Fibroblast of lung (primary cell): ENCODE measurements at places on chromosomes 7 and 10.

GRCh38 chr10:69230128-69230527 lies 10.0 kb downstream of the HKDC1 start:
- no peak for DNase-seq

- DNase-seq: peak; percentile 96
These were observed 56.6 kb downstream of the PARD3 start for GRCh38 chr10:34758447-34758996.

- DNase-seq: no peak
These were observed 305.4 kb downstream of the CSTF2T start for GRCh38 chr10:51394039-51394438.

DNA sequence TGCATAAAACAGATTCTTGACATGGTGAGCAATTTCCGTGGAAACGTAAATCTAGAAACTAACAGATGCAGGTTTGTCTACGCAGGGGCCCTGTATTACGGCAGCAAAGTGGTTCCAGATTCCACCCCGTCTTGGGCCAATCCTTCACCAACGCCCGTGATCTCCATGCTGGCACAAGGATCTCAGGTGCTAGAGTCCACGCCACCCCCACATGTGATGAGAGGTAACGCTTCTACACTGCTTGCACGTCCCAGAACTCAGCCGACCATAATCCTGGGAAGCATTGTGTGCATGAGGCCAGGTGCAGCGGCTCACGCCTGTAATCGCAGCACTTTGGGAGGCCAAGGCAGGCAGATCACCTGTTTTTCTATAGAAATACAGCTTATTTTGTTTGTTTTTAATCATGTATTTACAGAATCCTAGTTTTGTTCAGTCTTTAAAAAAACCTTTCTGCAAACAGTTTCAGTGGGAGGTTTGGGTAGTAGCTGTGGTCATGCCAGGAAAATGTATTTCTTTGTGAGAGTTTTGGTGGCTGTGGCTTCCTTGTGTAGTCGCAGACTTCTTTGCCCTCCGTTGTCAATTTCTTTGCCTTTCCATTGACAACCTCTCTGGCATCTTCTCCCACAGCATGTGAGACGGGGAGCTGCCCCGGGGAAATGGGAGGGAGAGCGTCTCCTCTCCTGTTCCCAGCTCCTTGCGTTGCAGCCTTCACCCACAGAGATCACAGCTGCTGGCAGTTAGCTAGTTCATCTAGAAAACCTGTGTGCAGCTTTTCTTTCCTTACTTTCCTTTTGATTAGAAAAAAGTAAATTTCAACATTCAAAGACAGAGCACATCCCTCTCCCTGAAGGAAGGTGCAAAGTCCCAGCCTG lies 35.7 kb downstream of the ITIH2 start:
- DNase-seq: no peak

DNA sequence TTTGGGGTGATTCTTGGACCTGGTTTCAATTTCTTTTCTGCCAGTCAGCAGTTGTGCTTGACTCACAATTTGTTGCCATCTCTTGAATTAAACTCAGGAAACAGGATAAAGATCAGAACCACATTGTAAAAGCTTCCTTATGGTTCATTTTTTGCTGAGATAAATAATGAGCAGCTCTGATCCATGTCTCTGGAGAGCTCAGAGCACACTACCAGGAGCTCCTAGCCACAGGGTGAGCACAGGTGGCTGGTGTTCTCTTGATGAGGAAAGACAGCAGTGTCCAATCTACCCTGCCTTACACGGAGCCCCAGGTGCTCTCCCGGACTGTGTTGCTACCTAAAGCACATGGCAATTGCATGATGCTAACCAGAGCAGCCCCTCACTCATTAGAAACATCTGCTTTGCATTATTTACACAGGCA lies 17.2 kb upstream of the FAM170B start:
- no peak for DNase-seq

- DNase-seq: peak; percentile 26
These were observed 174.8 kb downstream of the DKK1 start for GRCh38 chr10:52488606-52489485.

- peak; percentile 2 for DNase-seq
These were observed 75.4 kb upstream of the SLC13A1 start for GRCh38 chr7:123275036-123275753.

DNA sequence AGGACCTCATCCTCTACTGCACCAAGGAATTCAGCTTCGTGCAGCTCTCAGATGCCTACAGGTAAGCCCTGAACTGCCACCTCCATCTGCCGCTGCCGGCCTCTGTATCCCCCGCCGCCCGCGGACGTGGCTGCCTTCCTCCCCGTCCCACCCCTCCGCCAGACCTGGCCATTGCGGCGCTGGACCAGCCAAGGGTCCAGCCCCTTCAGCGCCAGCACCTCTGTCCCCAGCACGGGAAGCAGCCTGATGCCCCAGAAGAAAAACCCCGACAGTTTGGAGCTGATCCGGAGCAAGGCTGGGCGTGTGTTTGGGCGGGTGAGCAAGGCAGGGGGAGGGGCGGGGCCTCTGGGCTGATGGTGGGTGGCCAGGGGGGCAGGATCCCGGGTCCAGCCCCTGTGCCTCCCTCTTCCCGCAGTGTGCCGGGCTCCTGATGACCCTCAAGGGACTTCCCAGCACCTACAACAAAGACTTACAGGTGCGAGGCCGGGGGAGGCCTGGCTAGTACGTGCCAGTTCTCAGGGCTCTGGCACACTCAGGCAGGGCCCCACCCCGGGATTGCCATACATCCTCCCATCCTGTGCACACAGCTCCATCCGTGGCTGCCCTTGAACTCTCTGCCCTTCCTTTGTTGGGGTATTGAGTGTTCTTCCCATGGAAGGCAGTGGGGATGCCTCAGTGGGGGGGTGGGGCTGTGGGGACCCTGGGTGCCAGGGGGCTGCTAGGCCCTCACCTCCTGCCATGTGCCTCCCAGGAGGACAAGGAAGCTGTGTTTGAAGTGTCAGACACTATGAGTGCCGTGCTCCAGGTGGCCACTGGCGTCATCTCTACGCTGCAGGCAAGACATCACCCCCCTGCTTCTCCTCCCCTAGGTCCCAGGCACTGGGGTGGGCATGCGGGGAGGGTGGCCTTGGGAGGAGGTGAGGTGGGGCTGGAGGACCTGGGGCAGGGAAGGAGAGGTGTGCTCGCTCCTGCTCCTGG lies 13.5 kb downstream of the ASL start:
- DNase-seq: no peak

GRCh38 chr7:91330191-91330808 lies 66.1 kb downstream of the FZD1 start:
- DNase-seq: peak; percentile 76

GRCh38 chr10:91771907-91772306 lies 26.3 kb upstream of the TNKS2 start:
- no peak for DNase-seq

GRCh38 chr10:660970-661596 lies 28.4 kb downstream of the DIP2C start:
- no peak for DNase-seq

DNA sequence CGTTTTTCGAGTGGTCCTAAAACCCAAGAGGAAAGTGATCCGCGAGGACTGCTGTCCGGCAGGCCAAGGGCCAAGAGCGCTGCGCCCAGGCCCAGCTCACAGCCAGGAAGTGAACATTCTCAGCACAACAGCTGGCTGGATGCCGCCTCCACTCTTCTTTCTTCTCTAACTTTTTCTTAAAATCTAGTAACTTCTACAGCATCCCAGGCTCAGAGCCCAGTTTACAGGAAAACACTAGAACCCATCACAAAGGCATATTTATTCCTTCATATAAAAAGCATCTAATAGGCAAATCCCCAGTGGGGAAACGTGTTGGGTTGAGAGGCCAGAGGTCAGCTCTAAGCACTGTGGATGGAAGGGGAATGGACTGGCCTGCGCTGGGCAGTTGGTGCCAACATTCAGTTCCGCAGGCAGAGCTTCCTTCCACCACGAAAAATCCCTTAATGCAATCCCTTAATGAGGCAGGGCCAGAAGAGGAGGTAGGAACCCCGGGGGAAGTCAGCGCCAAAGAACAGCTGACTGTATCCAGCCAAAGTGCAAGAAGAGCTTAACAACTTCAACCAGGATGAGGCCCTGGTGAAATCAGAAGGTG lies 74.8 kb downstream of the ZRANB1 start:
- peak; percentile 68 for DNase-seq

DNA sequence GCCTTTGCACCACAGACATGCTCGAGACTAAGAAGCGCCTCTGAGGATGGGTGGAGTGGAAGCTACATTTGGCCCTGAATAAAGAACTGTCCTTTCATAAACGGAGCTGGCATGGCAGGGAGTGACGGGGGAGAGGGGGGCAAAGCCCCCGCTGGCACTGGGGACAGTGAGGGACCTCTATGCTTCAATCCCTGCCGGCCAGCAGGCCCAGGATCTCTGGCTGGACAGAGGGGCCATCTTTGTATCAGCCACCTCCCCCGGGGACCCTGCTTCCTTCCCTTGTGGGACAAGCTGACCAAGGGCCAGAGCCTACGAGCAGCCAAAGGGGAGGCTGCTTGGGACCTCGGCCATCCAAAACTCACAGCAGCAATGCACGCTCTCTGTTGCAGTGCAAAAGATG lies 28.2 kb upstream of the ECHDC3 start:
- DNase-seq: no peak

GRCh38 chr7:7136466-7137381 lies 45.6 kb upstream of the C1GALT1 start:
- peak; percentile 37 for DNase-seq

DNA sequence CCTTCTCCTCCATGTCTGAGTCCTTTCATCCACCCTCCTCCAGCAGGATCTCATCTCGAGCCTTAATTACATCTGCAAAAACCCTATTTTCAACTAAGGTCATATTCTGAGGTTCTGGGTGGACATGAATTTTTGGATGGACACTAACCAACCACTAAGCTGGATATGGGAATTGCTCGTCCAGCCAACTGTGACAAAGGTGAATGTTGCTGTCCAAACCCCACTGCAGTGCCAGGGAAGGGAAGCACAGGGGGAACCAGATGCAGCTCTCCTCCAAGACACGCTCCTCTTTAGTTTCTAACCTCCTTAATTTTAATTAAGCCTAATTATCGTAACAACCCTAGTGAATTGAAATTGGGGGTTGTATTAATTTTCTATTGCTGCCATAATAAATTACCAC lies 65.1 kb upstream of the EBF3 start:
- DNase-seq: no peak

GRCh38 chr7:47148536-47149207 lies 433.2 kb downstream of the TNS3 start:
- peak; percentile 35 for DNase-seq

- DNase-seq: peak; percentile 95
These were observed 132.0 kb downstream of the PRKAG2 start for GRCh38 chr7:151744656-151745638.

GRCh38 chr10:96587264-96588059 lies 650 bp upstream of the TM9SF3 start:
- peak; percentile 79 for DNase-seq

DNA sequence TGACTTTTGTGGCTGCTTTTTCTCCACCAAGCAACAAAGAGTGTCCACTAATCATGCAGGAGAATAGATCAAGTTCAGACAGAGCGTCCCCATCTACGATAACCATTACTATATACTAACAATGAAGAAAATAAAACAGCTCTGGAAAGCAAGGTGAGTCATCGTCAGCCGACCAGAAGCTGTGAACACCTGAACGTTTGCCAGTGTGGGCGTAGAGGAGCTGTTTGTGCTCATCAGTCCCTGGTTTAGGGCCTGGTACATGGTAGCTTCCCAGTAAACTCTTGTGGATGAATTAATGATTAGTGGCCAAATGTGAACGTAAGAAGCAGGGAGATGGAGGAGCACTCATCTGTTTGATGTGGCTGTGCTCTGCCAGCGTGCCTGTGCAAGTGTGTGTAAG lies 180.7 kb downstream of the EVX1 start:
- peak; percentile 40 for DNase-seq

- peak; percentile 23 for DNase-seq
These were observed 23.9 kb downstream of the CUL1 start for GRCh38 chr7:148722340-148723165.

DNA sequence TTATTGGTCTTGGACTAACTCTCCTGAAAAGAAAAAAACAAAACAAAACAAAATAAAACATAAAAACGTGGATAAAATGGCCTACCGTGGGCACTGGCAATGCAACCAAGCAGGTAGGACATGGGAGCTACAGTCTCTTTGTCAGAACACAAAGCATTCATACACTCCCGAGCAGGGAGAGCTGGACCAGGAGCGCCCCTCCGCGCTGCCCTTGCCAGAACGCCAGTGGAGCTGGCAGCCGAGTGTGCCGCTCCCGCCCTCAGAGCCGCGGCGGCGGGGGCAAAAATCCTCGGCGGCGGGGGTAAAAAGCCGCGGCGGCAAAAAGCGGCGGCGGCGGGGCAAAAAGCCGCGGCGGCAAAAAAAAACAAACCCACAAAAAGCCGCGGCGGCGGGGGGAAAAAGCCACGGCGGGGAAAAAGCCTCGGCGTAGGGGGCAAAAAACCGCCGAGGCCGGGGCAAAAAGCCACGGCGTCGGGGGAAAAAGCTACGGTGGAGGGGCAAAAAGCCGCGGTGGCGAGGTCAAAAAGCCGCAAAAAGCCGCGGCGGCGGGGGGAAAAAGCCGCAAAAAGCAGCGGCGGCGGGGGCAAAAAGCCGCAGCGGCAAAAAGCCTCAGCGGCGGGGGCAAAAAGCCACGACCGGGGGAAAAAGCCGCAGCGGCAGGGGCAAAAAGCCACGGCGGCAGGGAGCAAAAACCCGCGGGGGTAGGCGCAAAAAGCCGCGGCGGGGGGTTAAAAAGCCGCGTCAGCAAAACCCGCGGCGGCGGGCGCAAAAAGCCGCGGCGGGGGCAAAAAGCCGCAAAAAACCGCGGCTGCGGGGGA lies 418.1 kb downstream of the ZNF716 start:
- DNase-seq: peak; percentile 0

DNA sequence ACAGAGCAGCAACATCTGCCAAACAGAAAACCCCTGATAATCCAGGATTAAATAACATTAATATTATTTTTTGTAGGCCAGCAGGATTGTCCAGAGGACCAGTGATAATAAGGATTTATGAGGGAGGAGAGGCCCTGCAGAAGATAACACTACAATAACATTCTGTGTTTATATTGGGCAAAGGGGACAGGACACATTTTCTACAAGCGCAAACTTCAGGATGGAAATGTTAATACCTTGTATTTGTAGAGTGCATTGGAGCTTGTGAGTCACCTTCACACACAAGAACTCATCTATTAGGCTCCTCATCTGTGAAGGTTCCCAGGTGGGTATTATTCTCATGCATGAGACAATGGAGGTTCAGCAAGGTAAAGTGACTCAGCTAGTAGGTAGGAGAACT lies 51.0 kb downstream of the BAMBI start:
- peak; percentile 10 for DNase-seq

DNA sequence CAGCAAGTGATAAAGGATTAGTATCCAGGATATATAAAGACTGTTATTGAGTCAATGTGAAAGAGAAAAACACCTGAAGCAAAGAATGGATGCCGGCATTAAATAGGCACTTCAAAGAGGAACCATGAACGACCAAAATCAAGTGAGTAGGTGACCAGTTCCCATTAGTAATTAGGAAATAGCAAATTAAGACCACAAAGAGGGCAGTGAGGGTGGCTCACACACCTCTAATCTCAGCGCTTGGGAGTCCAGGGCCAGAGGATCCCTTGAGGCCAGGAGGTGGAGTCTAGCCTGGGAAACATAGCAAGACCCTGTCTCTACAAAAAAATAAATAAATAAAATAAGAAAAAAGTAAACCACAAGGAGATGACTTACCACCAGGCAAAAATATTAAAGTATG lies 1.5 kb upstream of the ANTXRL start:
- DNase-seq: no peak

- peak; percentile 99 for DNase-seq
These were observed 67.3 kb downstream of the VWA2 start for GRCh38 chr10:114306116-114306973.
